ENCODE measurements at places on chromosomes 3 and 15.

GRCh38 chr3:27022096-27022761 is 347.0 kb downstream of the NEK10 start:
- no peak for DNase-seq

- DNase-seq, result peak; percentile 64
These were observed 61.4 kb downstream of the TUSC7 start for GRCh38 chr3:116770815-116771450.

DNA sequence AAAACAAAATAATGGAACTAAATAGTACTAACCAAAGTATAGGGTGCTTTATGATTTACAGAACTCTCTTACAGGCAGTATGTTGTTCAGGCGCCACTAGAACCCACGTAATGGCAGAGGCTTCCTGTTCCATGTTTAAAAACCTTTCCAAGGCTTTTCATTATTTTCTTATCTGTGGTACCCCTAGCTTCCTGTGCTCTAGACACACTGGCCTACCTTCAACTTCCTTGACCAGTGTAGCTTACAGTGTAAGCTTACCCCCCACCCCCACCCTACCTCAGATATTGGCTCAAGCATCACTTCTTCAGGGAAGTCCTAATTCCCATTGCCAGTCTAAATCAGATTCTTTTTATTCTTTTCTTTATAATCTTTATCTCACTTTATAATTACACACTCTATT is 2.9 kb downstream of the NR2C2 start:
- DNase-seq, result no peak

- no peak for DNase-seq
These were observed 346.8 kb downstream of the CNTN3 start for GRCh38 chr3:74267588-74268184.

GRCh38 chr15:80585544-80586018 is 109.5 kb upstream of the ABHD17C start:
- no peak for DNase-seq

DNA sequence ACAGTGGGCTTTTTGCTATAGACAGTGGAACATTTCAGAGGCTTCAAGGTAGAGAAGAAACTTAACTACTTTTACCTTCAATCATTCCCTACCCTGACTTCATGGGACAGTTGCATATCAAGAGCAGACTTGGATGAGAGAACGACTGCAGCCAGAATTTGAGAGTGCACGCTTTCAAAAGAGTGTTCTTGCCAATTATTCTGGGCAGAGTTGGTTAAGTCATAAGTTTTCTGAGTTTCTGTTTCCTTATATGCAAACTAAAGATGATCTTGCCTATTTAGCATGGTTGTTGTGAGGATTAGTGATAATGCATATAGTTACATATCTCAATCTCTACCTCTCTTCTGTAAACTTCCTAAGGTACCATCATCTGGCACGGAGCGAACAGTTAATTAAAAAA is 7.6 kb downstream of the SLC9A9 start:
- DNase-seq, result no peak

- DNase-seq, result no peak
These were observed 182.3 kb downstream of the BBX start for GRCh38 chr3:107705046-107705445.

- DNase-seq, result peak; percentile 91
These were observed at the start of gene CPOX for GRCh38 chr3:98593046-98593936. TSS of gene CPOX (minus strand) at chr3:98593611. CDS start at chr3:98593504, 107 bp downstream.

DNA sequence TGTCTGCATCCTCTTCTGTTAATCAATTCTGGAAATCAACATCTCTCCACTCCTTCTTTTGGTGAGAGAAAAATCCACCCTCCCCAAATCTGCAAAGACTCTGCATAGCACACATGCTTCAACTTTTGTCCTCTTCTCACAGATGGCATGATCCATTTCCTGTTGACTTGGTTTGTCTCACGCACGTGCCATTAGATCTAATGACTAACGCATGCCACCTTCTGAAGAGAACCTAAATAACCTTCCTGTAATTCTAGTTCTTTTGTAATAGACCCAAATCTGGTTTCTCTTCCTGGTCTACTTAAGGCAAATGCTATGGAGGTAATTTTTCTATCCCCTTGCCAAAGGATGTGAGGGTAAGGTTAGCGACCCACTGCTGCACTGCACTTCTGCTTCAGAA is 51.0 kb upstream of the ATOSA start:
- no peak for DNase-seq

DNA sequence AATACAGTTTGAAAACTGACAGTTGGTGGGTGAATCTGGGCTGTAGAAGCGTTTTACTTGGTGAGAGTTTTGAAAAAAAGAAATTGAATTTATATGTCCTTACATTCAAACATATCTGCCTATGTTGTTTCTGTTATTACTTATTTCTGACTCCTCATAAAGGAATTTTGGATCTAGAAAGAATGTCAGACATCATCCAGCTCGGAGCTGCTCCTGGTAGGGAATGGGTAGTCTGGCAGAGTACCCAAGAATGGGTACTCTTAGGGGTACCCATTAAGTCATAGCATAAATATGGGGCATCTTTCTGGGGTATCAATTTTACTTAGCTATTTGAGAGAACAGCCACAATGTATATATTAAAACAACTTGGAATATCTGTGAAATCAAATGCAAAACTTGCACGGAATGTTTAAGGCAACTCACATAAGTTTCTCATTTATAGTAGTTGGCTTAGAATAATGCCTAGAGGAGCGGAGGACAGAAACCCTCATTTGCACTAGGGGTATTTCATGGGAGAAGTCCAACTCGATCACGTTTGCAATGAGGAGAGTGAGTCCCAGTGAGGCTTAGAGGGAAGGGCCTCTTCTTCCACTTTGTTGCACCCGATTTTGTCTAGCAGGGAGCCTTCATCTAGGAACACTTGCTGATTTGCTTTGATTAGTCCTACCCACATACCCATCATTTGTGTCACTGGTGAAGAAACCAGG is 2.4 kb upstream of the LARP6 start:
- DNase-seq, result no peak

- peak; percentile 51 for DNase-seq
These were observed 128.4 kb downstream of the IGF1R start for GRCh38 chr15:98776607-98777281.

GRCh38 chr15:46251903-46252302 is 617.1 kb downstream of the SQOR start:
- DNase-seq, result no peak

GRCh38 chr15:80819001-80819400 is 39.8 kb downstream of the CEMIP start:
- no peak for DNase-seq

DNA sequence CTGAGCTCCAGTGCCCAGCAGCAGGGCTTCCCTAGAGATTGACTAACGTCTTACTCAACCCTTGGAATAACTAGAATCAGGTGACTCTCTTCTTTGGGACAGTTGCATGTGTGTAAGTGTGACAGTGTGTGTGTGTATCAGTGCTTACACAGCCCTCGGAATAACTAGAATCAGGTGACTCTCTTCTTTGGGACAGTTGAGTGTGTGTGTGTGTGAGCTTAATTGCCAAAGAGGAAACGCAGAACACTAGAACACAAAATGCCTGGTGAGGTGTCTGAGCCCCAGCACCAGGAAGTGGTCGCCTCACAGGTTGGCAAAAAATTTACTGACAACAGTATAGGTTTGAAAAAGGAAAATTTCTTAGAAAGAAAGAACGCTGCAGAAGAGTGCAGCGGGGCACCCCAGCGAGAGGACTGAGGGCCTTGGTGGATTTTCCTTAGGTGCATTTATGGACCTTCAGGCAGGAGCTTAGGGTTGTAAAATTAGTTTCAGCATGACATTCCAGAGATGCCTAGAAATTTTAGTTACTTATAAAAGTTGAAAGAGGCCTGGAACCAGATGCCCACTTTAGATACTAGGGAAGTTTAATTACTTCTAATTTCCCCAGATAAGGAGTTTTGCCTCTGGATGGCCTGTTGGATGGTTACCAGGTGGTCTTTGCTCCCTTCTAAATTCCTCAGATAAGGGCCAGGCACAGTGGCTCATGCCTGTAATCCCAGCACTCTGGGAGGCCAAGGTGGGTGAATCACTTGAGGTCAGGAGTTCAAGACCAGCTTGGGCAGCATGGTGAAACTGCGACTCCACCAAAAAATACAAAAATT is 3.7 kb upstream of the WDR82 start:
- DNase-seq, result no peak

DNA sequence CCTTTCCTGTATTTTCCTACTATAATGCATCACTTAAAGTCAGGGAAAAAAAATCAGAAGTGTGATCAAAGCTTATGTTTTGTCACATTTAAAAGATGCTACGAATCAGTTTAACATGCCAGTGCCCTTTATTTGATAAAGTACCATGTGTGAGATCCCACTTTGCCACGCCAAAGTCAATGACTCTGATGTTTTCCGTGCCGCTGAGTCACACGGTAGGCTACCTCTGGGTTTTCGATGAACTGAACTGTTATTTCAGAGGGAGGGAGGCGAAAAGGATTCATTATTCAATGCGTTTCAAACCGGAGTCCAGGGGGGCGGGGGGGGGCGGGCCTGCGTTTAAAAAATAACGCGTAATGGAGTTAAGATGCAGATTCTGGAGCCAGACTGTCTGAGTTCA is 203.0 kb downstream of the ABHD5 start:
- no peak for DNase-seq

- DNase-seq, result no peak
These were observed 9.1 kb upstream of the STRA6 start for GRCh38 chr15:74211656-74212055.

- no peak for DNase-seq
These were observed 76.3 kb upstream of the FRMD4B start for GRCh38 chr3:69462022-69462825.

DNA sequence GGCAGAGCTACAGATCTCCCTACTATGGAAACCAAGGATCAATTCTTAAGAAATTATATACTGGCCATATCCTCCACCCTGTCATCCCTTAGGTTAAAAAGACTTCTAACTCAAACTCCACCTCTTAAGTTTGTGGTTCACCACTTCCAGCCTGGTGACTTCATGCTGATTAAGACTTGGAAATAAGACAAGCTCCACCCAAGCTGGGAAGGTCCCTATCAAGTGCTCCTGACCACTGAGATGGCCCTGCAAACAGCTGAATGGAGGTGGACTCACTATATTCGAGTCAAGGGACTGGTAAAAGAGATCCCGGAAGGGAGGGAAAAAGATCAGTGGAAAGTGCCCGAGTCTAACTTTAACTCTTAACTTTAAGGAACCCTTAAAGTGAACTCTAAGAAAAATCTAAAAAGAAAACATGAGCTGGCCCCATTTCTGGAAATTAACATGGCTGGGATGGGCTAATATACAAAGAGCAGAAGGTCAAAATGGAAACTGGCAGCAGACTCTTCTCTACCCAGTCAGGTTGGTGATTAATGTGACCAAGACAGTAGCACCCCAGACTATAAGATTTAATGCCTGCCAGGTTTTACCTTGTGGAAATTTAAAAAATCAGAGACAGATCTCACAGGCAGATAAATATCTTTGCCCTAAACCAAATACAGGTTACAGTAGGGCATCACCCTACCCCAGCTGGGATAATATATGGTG is 43.9 kb downstream of the PPCDC start:
- DNase-seq, result no peak

GRCh38 chr3:64856977-64857516 is 169.2 kb upstream of the ADAMTS9 start:
- DNase-seq, result no peak

DNA sequence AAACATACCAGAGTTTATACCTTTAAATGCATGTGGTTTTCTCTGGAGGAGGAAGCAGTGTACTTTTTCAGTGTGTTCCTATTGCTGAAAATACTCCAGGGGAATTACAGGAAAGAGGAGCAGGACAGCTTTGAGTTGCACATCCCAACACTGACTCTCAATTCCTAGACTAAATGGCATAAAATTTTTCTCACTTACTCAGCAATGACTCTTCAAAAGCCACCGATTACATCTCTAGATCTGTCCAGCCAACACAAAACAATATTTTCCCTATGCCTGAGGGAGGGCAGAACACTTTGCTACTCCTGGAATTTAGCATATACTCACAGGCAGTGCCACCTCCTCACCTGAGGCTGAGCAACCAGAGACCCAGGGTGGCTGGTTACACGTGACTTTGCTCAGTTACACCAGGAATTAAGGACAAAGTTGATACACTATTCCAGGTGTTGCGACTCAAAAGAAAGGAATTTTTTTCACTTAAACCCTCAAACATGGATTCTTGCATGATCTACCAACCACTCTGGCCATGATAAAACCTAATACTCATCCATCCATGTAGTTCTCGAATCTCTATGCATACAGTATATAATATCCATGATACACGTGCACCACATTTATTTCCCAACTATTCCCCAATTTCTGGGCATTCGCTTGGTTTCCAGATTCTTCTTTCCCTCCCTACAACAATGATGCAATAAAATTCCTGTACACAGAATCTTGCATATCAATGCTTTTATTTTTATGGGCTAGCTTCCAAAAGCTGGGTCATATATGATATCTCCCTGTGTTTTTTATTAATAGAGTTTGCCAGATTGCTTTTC is 194.6 kb downstream of the THRB start:
- no peak for DNase-seq

- peak; percentile 84 for DNase-seq
These were observed 6.5 kb upstream of the TM4SF18 start for GRCh38 chr3:149339931-149340309.

DNA sequence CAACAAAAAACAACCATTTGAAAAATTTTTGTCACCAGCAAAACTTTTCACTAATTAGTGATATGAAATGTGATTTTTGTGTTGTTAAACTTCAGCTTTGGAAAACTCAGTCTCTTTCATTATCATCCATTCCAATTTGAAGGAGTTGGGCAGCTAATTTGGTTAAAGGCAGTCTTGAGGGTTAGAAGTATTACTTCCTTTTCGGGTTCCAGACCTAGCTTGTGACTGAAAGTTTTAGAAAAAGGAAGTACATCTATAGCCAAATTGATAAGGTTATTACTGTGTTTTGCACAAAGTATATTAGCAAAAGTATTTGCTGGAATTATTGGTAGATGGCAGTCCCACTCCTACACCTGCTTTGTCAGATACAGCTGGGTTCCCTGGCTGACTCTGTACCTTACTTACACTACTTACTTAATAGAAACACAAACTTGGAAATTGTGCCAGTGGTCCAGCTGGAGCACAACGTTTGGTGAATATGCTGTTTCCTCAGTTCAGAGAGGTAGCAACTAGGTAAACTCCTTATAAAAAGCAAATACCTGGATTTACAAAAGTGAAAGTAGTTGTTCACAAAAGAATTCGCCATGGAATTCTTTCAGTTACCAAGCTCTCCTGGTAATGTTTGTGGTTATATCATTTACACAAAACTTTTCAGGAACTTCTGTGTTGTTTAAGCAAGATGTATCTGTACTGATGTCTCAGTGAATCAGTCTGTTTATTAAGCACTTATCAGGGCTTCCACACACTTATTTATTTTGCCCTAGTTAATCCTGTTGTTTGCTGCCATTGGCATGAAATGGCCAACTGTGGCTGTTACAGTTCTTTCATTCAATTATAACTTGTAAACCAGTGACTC is 31.6 kb downstream of the TIPARP start:
- no peak for DNase-seq

GRCh38 chr15:52523647-52524046 is 5.0 kb downstream of the MYO5A start:
- no peak for DNase-seq

Data from ureter (tissue), 1 donor.